Upper lobe of right lung (tissue), 1 donor: ENCODE measurements at places on chromosomes 2 and 18.

DNA sequence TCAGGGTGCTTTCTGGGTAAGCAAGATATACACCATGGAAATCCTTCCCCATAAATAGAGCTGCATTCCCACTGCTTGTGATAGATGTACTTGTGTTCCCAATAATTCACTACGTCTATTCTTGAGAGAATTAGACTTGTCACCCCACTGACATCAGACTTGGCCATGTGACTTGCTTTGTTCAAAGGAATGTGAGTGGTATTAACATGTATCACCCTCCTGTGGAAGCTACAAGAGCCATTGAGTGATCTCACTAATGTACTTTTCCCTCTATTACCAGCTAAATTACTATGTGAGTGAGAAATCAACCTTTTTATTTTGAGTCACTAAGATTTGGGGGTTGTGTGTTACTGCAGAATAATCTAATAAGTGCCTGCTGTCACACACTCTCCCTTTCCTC is 176.0 kb downstream of the CCDC178 start:
- DNase-seq, result no peak

DNA sequence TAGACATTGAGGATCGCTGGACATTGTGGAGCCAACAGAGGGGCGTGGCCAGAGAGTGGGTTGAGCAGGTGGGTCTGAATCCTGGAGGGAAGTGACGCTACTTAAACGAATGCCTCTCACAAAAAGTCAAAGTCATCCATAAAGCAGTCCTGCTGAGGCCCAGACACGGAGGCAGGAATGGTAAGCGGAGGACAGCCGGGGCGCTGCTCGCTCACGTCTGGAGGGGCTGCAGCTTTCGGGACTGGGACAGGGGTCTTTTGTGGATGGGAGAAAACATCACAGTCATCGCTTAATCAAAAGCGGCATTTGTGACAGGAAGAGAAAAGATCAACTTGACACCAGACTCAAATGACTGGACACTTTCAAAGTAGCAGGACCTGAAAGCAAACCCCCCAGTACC is 88.4 kb downstream of the PTGR3 start:
- no peak for DNase-seq

DNA sequence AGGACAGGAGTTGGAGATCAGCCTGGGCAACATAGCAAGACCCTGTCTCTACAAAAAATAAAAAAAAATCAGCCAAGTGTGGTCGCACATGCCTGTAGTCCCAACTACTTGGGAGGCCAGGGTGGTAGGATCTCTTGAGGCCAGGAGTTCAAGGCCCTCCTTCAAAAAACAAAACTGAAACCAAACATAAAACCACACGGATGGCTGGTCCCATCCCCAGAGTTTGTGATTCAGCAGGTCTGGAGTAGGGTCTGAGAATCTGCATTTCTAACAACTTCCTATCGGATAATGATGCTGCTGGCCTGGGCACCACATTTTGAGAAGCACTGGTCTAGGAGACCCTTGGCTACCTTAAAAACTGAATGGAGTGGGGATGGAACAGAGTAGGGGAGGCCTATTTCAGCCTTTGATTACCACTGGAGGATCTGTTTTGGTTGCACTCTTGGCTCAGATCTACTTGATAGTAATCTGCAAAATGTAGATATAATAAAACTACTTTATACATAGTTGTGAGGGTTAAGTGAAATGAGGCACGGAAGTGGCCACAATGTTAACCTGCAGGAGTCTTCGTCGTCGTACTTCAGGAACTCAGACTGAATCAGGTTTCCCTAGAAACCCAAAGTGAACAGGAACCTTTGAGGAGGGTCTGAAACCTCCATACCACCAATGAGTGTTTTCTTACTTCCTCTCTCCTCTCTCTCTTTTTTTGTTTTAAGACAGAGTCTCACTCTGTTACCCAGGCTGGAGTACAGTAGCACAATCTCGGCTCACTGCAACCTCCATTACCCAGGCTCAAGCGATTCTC is 25.5 kb upstream of the NFE2L2 start:
- DNase-seq, result no peak

- peak; percentile 63 for DNase-seq
These were observed 134.7 kb downstream of the UBR3 start for GRCh38 chr2:169961911-169962310.

DNA sequence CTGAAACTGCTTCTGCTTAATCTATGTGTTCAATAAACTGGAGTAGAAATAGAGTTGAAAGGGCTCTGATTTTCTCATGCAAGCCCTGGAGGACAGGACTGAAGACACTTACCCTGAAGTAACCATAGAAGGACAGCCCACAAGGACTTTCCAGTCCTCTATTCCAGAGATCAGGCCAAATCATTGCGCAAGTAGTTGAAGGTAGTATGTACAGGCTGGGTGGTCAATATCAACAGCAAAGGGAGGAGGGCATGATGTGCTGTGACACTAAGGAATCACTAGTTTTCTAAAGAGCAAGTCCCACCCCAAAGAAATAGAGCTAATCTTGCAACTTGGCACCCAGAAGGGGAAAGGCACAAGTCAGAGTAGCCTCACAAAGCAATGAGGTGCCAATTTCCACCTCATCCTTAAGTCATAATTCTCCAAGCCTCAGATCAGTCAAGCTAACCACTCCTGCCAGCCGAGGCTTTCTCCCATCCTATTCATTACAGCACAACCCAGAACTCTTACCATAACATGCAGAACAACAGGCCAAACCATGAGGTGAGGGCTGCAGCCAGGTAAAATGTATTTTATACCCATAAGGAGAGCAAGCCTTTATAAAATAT is 533.5 kb downstream of the TNS1 start:
- no peak for DNase-seq

DNA sequence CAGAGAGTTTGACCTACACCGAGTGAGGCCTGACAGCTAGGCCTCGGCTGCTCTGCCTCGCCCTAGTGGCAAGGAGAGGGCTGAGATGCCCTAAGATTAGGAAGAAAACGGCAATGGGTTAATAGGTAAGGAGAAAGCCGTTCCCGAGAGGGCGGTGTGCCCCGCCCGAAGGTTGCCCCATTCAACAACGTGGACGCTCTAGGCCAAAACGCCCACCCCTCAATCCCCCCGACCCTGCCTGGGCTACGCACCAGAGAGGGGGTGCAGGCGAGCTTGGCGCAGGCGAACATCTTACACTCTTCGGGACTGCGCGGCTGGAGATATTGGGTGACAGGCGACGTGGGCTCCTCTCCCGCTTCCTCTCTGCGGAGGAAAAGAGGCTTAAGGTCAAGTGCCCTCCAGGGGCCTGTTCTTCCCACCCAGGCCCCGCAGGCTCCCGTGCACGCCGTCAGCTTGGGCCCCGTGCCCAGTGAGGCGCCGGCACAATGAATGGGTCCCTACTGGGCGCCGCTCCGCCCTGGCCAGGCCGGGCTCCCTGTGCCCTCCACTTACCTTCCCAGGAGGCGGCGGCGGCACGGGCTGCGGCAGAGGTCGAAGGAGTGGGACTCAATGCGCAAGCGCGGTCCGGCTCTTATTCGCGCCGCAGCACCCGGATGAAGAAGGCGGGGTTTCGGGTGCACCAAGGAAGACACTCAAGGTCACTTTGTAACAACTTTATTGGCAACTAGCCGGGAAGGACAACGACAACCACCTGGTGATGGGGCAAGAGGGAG is at the start of gene ATP5MC3:
TSS of gene ATP5MC3 (minus strand) at position 607 of the 773 bp plus-strand sequence. CDS start at position 290, 317 bp downstream.
- DNase-seq, result peak; percentile 98
